ENCODE measurements at places on chromosomes 4 and X.

- no peak for DNase-seq
Observed at GRCh38 chr4:189787216-189788031, 153.2 kb upstream of the FRG1 start.

- DNase-seq, result no peak
Observed at GRCh38 chr4:12573716-12574115, 910.4 kb downstream of the RAB28 start.

DNA sequence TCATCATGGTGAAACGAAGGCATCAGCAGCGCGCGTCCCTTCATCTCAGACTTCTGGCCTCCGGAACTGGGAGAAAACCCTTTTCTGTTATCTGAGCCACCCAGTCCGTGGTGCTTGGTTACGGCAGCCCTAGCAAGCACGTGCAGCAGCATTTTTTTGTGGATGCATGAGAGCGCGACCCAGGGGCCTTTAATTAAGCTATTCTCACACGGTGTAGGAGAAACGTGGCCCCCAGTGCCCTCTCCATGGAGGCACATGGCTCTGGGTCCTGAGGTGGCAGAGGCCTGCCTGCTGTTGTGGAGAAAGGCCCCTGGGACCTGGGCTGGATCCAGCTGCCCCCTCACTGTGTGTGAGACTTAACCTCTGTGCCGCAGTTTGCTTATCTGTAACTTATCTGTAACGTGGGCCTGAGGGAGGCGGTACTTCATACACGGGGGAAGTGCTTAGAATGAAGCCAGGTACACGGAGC lies 9.5 kb downstream of the CLCN4 start:
- DNase-seq, result no peak

- DNase-seq, result no peak
Observed at GRCh38 chr4:161991811-161992210, 172.0 kb downstream of the FSTL5 start.

DNA sequence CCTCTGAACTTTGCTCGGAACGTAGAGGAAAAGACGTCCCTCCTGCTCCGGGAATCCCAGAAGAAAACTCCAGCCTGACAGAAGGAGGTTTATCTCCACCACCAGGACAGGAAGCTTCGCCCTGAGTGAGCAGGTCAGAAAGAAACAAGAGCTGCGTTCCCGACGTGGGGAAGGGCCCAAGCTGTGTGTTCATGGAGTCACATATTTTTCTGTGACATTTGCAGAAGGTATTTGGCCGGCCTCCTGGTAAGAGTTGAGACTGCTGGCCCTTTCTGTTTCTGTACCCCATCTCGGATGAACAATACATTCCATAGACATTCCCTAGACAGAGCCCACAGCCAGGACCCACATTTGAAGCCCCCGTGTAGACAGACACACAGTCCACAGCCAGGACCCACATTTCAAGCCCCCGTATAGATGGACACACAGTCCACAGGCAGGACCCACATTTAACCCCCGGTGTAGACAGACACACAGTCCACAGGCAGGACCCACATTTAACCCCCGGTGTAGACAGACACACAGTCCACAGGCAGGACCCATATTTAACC lies 230.8 kb downstream of the SHOX start:
- no peak for DNase-seq

- peak; percentile 49 for DNase-seq
Observed at GRCh38 chr4:7630568-7631287, 196.0 kb upstream of the PSAPL1 start.

All from hippocampal formation (tissue), 2 donors.